ENCODE measurements at places on chromosomes 7 and 10. TPM values are rescaled to one million over a fixed set of nuclear protein-coding genes. Genes with fewer than 3 reads are reported as not detected.

LOXL4 gene
- total RNA-seq = 52.6 TPM

TLX1 gene
- not detected for total RNA-seq

NXPH1 gene
- not detected for total RNA-seq

CYP3A5 gene
- total RNA-seq = 12.4 TPM

PANK1 gene
- 5.9 TPM for total RNA-seq

CPA4 gene
- total RNA-seq = 20.0 TPM

SEMA3E gene
- 2.0 TPM for total RNA-seq

CCDC7 gene
- total RNA-seq = 18.0 TPM

DGKI gene
- total RNA-seq = 2.1 TPM

MSS51 gene
- total RNA-seq = 1.5 TPM

SHOC2 gene
- 83.6 TPM for total RNA-seq

TBC1D12 gene
- 13.9 TPM for total RNA-seq

ACSL5 gene
- total RNA-seq = 1.7 TPM

PILRA gene
- 0.33 TPM for total RNA-seq

CYREN gene
- total RNA-seq = 34.5 TPM

PNLIPRP1 gene
- total RNA-seq = not detected

Data from fibroblast of lung (primary cell).